Fibroblast of upper back skin (primary cell): ENCODE measurements at places on chromosomes 6 and 20.
A peak's percentile ranks its signal among the peaks of the same experiment; 100 is the strongest.

GRCh38 chr6:155173488-155173887 lies 90.3 kb upstream of the CLDN20 start:
- DNase-seq: no peak

DNA sequence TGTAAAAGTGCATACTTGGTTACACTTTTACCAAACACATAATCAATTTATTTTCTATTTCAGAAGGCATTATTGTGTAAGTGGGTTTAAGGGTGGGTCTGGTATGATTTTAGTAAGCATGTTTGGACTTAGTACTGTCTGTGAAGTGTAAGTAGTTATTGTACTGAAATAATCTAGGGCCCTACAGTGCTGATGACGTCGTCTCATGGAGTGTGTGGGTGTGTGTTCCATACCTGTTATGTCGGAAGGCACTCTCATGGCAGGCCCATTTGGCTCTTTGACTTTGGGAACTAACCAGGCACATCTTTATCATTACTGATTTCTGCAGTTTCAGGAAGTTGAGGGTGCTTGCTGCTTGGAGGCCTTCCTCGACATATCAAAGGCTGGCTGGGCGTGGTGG lies 155.1 kb downstream of the SASH1 start:
- no peak for DNase-seq

DNA sequence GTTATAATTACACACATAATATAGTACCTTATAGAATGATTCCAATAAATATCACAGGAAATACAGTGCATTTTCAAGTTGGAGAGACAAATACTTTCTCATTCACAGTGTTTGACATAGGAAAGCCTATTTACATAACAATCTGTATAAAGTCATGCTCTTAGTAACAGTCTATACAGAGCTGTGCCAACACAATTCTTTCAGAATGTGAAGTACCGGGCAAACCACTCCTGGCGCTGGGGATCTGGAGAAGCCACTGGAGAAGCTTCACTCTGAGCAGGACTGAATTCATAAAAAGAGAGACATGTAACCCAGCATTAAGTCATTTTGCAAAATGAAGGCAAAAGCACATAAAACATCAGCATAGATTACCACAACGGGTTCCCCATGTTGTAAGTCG lies 24.9 kb upstream of the MCM9 start:
- no peak for DNase-seq

DNA sequence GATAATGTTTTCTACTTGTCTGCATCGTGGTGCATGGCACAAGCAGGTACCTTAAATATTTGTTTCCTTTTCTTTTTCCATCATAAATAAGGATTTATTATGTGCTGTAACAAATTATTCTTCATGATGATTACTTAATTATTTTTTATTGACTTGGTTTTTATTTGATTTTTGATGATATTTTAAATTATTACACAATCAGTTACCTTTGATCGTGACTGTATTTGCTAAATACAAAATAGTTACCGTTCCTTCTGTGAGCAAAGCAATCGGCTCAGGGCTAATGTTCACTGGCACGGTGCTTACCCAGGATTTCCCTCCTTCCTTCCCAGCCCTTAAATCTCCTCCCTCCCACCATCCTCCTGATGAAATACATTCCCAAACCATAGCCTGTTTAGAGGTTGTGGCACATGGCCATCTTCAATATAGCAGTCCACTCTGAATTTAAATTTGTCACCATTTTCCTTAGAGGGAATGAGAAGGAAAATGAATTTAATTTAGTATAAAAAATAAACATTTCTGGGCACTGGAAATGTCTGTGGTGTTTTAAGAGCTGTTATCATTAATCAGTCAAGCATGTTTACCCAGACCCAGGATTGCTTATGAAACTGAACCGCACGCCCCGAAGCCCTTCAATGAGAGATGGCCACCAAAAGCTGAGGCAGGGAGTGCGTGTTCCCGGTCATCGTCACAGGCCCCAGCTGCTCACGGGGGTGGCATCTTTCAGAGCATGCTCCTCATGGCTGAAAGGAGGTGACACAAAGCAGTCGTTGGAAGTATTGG lies 23.0 kb upstream of the EXOC2 start:
- no peak for DNase-seq

- no peak for DNase-seq
These were observed 6.9 kb downstream of the PSMG4 start for GRCh38 chr6:3265671-3266070.

DNA sequence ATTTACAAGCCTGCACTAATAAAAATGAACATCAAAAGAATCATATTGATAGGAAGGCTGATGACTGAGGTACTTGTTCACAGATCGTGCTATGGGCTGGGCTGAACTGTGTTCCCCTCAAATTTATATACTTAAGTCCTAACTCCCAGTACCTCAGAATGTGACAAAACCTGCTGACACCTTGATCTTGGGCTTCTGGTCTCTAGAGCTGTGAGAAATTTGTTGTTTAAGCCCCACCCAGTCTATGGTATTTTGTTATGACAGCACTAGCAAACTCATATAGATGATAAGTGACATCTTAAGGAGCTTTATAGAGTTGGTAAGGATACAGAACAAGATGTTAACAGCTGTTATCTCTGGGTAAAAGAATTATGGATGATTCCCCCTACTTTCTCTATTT lies 13.8 kb downstream of the UBE2V1 start:
- no peak for DNase-seq

DNA sequence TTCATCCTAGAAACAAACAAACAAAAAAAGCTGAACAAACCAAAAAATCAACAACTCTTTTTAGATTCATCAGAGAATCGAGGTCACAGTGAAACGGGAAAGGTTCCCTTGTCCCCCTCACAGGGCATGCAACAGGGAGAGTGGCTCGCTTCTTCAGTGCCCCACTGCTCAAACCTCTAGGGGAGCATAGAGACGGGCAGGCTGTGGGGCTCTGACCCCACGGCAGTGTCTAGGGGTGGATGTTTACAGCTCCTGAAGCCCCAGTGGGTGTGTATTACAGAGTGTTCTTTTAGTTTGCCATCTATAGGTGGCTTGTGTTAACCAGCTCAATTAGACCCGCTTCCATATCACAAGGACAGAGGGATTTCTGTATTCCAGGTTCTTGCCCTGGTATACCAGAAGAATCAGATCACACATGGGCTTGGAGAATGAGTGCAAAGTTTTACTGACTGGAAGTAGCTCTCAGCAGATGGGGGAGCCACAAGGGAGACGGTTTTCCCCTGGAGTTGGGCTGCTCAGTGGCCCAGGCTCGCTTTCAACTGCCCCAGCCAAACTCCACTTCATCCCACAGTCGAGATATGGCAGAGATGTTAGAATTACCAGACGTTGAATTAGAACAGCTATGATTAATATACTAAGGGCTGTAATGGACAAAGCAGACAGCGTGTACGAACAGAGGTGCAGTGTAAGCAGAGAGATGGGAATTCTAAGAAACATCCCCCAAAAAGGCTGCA lies 192.6 kb upstream of the CST7 start:
- no peak for DNase-seq

- peak; percentile 43 for DNase-seq
These were observed 118.5 kb downstream of the GFRAL start for GRCh38 chr6:55445648-55446204.

GRCh38 chr6:13558718-13559117 lies 15.7 kb upstream of the SIRT5 start:
- DNase-seq: no peak

- DNase-seq: no peak
These were observed 39.2 kb upstream of the CDKN1A start for GRCh38 chr6:36639171-36639808.

GRCh38 chr20:57491373-57491772 lies 33.6 kb downstream of the CTCFL start:
- no peak for DNase-seq

GRCh38 chr6:1164600-1164999 lies 147.3 kb upstream of the FOXQ1 start:
- DNase-seq: no peak

GRCh38 chr6:157188213-157188612 lies 135.1 kb downstream of the TMEM242 start:
- peak; percentile 55 for DNase-seq

DNA sequence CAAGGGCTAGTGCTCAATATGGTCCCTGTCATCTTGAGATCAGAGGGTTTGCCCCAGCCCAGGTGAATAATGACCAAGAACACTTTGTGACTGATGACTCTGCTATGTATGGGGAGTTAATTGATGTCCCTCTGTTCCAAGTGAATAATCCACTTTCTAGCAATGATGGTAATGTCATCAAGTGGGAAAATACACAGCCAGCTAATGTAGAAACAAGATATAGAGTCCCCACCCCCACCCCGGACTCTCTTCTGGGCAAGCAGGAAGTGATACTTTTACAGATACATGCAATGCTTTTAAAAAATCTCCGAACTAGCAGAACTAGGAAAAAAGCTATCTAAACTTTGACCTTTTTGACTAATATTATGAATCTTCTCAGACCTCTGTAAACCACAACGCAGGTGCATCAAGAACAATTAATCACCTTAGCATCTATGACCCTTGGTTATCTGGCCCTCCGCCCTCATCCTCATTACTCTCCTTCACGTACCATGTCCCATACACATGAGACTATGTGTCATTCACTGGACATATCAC lies 30.5 kb downstream of the CNR1 start:
- DNase-seq: no peak
